ENCODE measurements at places on chromosomes 7 and 10.

DNA sequence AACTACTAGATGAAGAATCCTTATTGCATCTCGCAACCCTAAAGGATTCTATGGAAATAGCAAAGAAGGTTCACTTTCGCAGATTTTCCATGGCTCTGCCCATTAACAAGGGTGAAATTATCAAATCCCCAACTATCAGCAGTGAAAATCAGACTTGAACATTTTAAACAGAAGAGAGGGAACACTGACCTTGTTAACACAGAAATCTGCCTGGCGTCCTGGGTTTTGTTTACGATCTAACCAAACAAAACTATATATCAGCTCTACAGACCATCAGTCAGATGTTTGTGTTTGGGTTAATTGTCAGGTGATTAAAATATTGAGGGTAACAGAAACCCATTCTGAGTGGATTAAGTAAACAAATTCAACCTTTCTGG is 1.9 kb downstream of the CTTNBP2 start:
- DNase-seq: no peak

DNA sequence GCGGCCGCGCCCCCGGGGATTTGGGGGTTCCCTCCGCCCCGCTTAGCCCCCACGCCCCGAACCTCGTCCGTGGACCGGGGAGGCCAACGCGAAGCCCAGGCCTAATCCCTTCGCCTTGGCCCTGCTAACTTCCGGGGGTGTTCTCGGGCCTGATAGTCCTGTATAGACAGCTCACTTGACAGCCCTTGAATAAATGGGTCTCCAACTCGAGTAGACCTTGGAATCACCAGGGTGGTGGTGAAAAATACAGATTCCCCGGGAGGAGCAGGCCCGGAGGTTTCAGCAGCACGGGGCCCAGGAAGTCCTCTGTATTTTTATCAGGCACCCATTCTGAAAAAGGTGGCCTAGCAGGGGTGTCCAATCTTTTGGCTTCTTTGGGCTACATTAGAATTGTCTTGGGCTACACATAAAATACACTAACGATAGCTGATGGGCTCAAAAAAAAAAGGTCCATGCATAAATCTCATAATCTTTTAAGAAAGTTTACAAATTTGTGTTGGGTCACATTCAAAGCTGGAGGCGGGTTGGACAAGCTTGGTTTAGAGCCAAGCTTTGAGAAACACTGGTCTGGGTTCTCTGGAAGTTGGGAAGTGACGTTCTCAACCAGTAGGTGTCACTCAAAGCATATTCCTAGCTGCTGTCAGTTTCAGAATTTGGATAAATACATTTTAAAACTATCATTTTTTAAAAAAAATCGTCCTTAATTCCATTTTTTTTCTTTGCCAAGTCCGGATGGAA is 221.7 kb downstream of the PHTF2 start:
- DNase-seq: peak; percentile 83

DNA sequence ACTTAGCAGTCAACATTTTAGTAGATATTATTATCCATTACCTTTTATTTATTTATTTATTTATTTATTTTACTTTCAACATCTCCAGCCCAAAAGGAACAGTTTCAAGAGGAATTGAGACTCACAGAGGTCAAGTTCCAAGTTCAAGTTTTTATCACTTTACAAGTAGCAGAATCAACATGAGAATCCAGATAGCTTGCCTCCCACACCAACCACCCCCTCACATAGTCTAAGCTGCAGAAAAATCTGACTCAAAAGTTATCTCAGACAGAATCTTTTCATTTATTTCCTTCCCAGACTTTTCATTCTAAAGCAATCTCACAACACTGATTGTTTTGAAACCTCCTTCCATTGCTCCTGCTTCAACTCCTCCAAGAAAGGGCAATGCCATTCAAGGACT is 129.6 kb downstream of the GRM3 start:
- DNase-seq: no peak

GRCh38 chr7:73742753-73743641 is 4.4 kb upstream of the ABHD11 start:
- DNase-seq: peak; percentile 77
